ENCODE measurements at places on chromosomes 16 and 17.

- DNase-seq = no peak
Measured at GRCh38 chr16:56048425-56049105, 142.7 kb upstream of the GNAO1 start.

DNA sequence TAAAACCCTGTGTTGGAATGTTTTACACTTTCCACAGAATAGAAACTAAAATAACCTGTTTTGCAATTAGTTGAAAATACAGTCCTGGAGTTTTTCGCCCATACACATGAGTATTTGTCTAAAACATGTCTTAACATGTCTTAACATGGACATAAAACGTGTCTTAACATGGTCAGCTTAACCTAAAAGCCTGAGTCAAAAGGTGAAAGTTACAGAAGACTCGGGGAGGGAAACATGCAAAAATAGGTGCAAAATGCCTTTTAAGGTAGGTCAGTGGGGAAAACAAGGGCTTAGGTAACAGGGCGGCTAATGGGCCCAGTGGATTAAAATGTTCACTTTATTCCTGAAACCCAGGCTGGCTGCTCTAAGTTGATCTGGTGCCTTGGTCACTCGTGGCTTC is 56.1 kb upstream of the RBL2 start:
- DNase-seq = no peak

DNA sequence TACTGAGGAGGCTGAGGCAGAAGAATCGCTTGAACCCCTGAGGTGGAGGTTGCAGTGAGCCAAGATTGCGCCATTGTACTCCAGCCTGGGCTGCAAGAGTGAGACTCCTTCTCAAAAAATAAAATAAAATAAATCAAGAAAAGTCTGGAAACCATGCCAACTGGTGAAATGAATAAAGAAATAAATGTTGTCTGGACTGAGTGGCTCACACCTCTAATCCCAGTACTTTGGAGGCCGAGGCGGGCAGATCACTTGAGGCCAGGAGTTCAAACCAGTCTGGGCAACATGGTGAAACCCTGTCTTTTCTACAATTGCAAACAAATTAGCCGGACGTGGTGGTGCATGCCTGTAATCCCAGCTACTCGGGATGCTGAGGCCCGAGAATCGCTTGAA is 744 bp upstream of the LRRC37A3 start:
- no peak for DNase-seq

DNA sequence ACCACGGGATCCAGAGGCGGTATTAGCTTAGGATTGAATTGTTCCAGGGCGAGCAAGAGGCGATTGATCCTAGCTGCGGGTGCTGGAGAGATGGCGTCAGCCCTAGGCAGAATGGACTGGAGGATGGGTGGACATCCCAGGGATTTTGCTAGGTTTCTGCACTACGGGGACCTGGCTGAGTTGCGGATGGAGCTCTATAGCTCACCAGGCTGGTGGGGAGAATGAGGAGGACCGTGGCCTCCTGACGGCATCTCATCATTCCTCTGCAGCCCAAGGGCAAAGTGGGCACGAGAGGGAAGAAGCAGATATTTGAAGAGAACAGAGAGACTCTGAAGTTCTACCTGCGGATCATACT is 614 bp downstream of the TMEM208 start:
- DNase-seq = no peak

DNA sequence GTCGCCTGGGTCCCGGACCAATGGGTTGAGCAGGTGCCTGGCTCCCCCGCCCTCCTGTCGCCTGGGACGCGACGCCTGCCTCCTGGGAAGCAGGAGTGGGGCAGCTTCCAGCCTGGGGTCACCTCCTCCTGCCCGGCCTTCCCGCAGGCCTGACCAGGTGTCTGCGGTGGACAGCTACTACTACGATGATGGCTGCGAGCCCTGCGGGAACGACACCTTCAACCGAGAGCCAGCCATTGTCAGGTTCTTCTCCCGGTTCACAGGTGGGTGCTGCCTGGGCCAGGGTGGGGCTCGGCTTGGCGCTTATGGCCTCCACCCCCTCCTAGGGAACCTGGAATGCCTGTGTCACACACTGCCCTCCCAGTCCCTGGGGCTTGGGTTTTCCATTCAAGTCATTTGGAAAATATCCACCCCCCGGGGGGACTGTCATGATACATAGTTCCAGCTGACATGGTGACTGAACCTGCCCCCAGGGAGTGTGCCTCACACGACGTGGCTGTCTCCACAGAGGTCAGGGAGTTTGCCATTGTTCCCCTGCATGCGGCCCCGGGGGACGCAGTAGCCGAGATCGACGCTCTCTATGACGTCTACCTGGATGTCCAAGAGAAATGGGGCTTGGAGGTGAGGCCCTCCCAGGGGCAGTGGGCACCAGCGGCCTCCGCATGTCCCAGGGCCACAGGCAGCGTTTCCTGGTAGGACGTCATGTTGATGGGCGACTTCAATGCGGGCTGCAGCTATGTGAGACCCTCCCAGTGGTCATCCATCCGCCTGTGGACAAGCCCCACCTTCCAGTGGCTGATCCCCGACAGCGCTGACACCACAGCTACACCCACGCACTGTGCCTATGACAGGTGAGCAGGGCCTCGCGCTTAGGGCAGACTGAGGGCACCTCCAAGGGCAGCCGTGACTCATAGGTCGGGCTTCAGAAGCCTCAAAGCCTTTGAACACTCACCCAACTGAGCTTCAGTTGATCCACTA is 2.3 kb downstream of the DNASE1 start:
- no peak for DNase-seq

- DNase-seq = no peak
Measured at GRCh38 chr17:57567251-57567650, 177.8 kb downstream of the CCDC182 start.

DNA sequence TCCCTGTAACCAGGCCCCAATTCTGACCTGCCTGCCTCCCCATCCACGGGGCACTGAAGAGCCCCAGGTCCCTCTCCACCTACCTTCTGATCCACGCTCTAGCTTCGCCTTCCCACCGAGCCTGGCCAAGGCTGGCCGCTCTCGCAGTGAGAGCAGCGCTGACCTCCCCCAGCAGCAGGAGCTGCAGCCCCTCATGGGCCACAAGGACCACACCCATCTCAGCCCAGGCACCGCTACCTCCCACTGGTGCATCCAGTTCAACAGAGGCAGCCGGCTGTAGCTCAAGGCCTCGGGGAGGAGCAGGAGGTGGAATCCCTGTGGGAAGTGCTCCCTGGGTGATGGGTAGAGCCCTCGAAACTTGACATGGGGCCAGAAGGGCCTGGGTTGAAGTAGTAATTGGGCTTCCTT is 8.4 kb upstream of the PLEKHG4 start:
- DNase-seq = no peak

- DNase-seq = peak; percentile 72
Measured at GRCh38 chr17:44110823-44111633, 12.4 kb downstream of the HDAC5 start.

- DNase-seq = no peak
Measured at GRCh38 chr17:50909765-50910605, 43.8 kb upstream of the TOB1 start.

GRCh38 chr17:41658846-41659245 is 29.8 kb upstream of the EIF1 start:
- DNase-seq = no peak

DNA sequence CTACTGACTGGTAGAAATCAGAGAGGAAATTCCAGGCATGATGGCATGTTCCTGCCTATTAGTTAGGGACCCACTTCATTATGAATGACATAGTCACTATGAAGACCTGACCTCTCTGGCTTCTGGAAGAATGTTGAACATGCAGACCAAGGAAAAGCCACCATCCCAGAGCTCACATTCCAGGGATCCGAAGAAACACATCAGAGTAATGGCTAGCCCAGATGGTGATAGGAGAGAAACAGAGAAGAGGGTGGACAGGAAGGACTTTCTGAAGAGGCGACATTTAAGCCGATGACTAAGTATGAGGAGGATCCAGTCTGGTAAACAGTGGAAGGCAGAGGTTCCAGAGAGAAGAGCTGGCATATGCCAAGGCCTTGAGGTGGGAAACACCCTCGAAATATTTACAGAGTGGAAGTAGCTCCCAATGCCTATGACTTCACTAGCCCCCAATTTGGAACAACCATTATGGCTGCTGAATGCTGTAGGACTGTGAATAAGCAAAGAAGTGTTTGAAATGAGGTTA is 216.2 kb downstream of the RBFOX1 start:
- DNase-seq = no peak

GRCh38 chr17:57852092-57852954 is 2.5 kb upstream of the MRPS23 start:
- no peak for DNase-seq

DNA sequence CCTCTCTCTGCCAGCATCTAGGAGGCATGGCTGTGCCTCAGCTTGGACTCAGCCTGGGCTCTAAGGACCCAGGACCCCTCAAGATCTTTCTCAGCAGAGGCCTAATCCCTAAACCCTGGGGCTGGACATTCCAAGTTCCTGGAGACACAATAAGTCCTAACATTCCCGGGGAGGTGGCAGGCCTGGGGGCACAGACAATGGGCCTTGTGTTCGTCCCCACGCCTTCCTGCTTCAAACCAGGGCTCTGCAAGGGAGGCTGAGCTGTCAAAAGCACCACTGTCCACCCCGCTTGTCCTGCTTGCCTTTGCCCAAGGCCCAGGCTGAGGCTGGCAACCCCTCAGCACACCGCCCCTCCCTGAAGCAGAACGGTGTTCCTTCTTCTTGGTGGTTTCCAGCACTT is 13.7 kb downstream of the SDK2 start:
- no peak for DNase-seq

GRCh38 chr17:56939869-56940484 is 20.9 kb downstream of the COIL start:
- no peak for DNase-seq

GRCh38 chr17:32515677-32516383 is 29.0 kb downstream of the CDK5R1 start:
- no peak for DNase-seq

- no peak for DNase-seq
Measured at GRCh38 chr17:76543826-76544545, 4.1 kb downstream of the PRCD start.

- no peak for DNase-seq
Measured at GRCh38 chr17:59190806-59191205, 19.0 kb upstream of the SMG8 start.

DNA sequence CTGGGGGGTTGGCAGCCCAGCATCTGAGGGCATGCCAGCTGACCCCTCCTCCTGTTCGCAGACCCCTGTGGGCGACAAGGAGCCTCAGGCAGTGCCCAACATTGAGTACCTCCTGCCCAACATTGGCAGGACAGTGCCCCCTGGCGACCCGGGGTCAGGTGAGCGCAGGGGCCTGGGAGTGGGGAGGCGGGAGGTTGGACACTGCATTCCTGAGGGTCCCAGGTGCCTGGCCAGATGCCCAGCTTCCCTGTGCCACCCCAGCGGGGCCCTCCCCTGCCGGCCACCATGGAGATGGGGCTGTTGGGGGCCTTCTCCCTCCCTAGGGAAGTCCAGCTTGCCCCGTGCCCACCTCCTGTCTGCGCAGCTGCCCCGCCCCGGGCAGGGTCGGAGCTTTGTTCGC is 70.1 kb downstream of the ARHGAP23 start:
- no peak for DNase-seq

- DNase-seq = no peak
Measured at GRCh38 chr16:71264299-71264698, 24.9 kb downstream of the CMTR2 start.

- DNase-seq = no peak
Measured at GRCh38 chr17:79286440-79286839, 211.8 kb downstream of the ENGASE start.

DNA sequence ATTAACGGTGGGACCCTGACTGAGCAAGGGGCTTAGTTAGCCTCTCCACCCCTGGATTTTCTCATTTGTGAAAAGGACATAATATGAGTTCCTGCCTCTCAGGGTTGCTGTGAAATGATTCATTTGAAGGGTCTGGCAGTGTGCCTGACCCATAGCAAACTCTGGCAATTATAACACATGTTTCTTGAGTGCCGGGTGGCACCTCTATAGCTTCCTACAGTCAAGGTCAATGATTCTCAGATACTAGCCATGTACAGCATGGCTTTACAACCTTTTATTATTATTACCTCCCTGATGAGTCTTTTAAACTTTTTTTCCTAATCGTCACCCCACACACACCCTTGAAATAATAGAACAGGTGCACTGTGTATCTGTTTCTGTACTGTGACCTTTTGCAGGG is 42.1 kb downstream of the TMEM114 start:
- DNase-seq = no peak

DNA sequence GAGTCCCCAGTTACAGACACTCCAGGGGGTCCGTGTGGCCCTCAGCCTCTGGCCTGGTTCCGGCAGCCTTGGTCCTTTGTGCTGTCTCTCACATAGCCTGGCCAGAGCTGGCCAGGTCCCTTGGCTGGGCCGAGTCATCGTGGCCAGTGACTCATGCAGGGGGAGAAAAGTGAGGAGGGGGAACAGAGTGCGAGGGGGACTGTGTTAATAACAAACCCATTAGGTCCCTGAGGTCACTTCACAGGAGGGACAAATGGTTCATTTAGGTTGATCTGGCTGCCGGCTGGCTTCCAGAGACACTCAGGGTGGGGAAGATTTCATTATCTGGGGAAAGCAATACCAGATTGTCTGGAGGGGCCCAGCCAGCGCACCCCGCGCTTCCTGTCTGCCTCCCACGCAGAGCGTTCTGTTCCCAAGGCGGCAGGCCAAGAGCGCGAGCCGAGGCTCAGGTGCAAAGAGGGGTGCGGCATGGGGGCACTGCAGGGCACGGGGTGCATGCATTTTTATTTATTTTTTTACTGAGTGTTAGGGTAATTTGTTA is 223.1 kb downstream of the SEC14L1 start:
- DNase-seq = no peak

DNA sequence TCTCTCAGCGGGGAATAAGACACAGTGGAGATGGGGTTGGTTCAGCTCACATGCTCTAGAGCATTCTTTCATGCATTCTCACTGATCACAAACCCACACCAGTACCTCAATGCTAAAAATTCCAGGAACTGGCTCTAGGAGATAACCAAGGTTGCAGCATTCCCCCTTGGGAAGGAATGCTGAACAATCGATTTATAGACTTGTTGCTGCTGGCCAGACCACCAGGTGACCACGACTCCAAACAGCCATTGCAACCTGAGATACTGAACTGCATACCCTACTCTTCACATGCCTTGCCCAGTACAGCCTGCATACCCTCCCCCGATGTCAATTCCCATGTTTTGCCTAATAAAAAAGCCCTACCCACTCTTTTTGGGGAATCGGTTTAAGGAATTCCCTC is 75.1 kb upstream of the GPRC5B start:
- no peak for DNase-seq

- DNase-seq = peak; percentile 29
Measured at GRCh38 chr17:11997147-11997971, at the start of gene ZNF18. Gene ZNF18, minus strand, starts transcription at chr17:11997475. Its CDS starts 4,646 bp downstream, at chr17:11992829.

- no peak for DNase-seq
Measured at GRCh38 chr17:57557416-57557815, 187.7 kb downstream of the CCDC182 start.

DNA sequence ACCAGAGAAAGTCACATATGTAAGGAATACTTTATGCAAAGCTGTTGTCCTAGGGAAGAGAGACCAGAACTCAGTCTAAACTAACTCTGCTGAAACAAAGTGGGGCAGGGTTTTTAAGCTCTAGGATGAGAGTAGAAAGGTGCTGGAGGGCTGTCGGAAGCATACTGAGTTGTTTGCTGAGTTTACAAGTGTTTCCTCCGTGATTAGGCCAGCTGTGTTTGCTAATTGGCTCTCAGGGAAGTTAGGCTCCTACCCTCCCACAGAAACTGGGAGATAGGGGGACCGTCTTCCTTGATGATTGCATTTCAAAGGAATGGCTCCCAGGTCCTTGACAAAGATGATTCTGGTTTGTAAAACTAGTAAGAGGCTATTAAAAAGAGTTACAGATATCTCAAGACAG is 24.4 kb upstream of the CRYM start:
- DNase-seq = no peak
